Hindlimb muscle (tissue), 1 donor: ENCODE measurements at places on chromosomes 11 and 22. TPM values are rescaled to one million over a fixed set of nuclear protein-coding genes. Genes with fewer than 3 reads are reported as not detected.

SLC43A3 gene
- 24.7 TPM for polyA plus RNA-seq

ACER3 gene
- polyA plus RNA-seq: 7.5 TPM

DNA sequence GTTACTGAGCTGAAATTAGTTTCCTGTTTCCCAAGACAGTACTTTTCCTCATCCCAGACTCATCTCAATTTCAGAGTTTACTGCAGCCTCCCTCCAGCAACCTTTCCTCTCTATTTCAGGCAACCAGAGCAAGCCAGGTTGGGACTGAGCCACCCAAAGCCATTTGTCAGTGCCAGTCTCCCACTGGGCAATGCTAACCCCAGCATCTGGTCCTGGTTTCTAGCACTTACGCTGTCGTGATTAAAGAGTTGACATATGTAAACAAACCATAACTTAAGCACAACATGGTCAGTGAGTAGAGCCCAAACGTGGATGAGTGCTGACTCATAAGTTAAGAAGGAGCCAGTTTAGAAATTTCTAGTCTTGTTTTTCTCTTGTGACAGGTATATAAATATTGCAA is 119.6 kb upstream of the BLID start:
- DNase-seq: no peak

DNA sequence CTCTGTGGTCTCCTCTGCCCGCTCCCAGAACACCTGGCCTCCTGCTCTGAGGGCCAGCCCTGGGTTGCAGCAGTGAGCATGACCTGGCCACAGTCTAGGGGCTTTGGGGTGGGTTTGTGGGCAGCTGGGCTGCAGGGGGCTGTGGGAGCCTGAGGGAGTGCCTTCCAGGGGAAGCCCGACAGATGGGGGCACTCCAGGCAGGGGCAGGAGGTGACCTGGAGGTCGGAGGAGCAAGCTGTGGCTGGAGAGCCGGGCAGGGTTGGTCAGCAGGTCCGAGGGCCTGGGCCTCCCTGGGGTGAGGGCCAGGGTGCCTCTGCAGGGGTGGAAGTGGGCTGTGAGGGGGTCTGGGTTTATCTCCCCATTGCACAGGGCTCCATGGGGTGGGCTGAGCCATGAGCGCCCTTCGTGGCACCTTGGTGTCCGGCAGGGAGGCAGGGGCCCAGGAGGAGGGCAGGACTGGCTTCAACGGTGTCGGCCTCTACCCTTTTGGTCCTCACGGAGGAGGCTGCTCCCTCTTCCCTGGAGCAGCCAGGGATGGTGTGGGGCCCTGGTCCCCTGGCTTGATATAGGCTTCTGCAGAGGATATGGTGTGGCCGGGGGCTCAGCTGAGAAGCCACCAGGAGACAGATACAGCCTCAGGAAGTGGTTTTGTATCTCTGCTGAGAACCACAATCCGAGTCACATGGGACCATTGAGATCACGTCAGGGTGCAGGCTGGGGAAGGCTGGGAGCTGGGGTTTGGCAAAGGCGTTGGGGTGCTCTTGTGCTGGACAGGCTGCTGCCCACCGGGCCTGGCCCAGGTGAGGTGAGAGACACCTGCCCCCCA is 22.3 kb downstream of the KCNQ1 start:
- DNase-seq: no peak

GRCh38 chr22:27476729-27477128 is 324.8 kb downstream of the MN1 start:
- no peak for DNase-seq

GRCh38 chr11:75576499-75576918 is 14.5 kb downstream of the SERPINH1 start:
- no peak for DNase-seq

- DNase-seq: no peak
Measured at GRCh38 chr11:128905345-128906184, 14.4 kb downstream of the KCNJ5 start.
